Karpas-422 (cell line): ENCODE measurements at places on chromosomes 5 and 9. TPM values are rescaled to one million over a fixed set of nuclear protein-coding genes. Genes with fewer than 3 reads are reported as not detected.

DNA sequence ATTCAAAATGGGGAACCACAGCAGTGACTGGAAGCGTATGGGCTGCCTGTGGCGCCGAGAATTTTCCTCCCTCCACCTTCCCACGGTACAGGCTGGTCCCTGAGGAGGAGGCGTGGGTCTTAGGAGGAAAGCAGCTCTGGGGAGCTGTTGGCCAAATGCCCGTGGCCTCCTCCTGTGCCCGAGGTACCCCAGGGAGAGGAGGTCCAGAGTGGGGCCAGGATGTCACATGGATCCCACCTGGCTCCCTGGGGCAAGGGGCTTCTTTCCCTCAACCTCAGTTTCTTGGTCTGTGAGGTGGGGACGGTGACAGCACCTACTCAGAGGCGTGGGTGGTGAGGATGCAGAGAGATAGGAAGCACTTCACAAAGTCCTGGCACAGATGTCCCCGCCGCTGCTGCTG lies 16.5 kb downstream of the PRRX2 start:
- no peak overlapping the region for H3K4me3 ChIP-seq
- H3K27ac ChIP-seq: no peak overlapping the region
- DNase-seq: no peak
- no peaks in the 10 kb centered on the region for H3K36me3 ChIP-seq
- H3K4me1 ChIP-seq: no peaks in the 10 kb centered on the region

DNA sequence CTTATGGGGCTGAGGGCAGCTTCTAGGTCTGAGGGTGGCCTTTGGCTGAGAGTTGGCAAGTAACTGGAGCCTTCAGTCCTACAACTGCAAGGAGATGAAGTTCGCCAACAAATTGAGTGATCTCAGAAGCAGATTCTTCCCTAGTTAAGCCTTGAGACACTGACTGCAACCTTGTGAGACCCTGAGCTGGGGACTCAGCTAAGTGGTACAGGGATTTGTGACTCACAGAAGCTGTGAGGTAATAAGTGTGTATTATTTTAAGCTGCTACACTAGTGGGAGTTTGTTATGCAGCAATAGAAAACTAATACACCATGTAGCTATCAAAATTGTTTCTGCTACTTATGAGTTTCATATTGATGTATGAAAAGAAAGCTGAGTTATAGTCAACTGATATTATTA lies 279.2 kb downstream of the PIK3R1 start:
- H3K27ac ChIP-seq: no peak overlapping the region
- no peak overlapping the region for H3K4me3 ChIP-seq
- no peaks in the 10 kb centered on the region for H3K27me3 ChIP-seq
- DNase-seq: no peak

GRCh38 chr9:123649909-123650308 lies 280.0 kb downstream of the DENND1A start:
- no peaks in the 10 kb centered on the region; the same call in 1 of the 2 replicates for H3K4me1 ChIP-seq
- H3K4me3 ChIP-seq: no peak overlapping the region
- H3K27me3 ChIP-seq: no peaks in the 10 kb centered on the region
- no peak for DNase-seq

GRCh38 chr9:5453673-5454072 lies 3.3 kb downstream of the CD274 start:
- no peaks in the 10 kb centered on the region for H3K36me3 ChIP-seq
- DNase-seq: no peak
- H3K4me1 ChIP-seq: peaks cover 35% of the 10 kb centered on the region
- no peak overlapping the region for H3K27ac ChIP-seq

GRCh38 chr5:83964271-83964670 lies 243.6 kb upstream of the HAPLN1 start:
- H3K4me3 ChIP-seq: no peak overlapping the region
- H3K27me3 ChIP-seq: no peaks in the 10 kb centered on the region
- no peaks in the 10 kb centered on the region for H3K36me3 ChIP-seq
- H3K4me1 ChIP-seq: no peaks in the 10 kb centered on the region
- no peak overlapping the region for H3K27ac ChIP-seq

Gene GCNT1
- total RNA-seq: 10.8 and 13.1 TPM in 2 replicates
